ENCODE measurements at places on chromosomes 6 and 20.

DNA sequence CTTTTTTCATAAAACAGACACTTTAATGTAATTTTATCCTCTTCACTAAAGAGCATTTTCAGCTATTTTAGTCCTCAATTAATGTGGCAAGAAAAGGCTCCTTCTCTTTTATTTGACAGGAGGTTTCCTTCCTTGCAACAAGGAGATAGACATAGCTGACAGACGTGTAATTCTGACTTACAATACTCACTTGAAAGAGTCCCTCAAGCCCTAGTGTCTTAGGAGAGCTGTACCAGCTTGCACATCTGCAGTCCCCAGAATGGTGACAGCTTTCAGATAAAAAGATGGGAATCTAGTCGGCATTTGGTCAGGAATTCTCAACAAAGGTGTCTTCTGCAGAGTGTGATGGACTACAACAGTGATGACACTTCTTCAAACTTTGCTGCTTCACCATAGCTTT is 603.7 kb upstream of the PTCHD4 start:
- no peak for DNase-seq

GRCh38 chr6:127403636-127404035 is 55.6 kb downstream of the KIAA0408 start:
- DNase-seq: no peak

- no peak for DNase-seq
Measured at GRCh38 chr6:150720774-150721233, 121.1 kb downstream of the PLEKHG1 start.

DNA sequence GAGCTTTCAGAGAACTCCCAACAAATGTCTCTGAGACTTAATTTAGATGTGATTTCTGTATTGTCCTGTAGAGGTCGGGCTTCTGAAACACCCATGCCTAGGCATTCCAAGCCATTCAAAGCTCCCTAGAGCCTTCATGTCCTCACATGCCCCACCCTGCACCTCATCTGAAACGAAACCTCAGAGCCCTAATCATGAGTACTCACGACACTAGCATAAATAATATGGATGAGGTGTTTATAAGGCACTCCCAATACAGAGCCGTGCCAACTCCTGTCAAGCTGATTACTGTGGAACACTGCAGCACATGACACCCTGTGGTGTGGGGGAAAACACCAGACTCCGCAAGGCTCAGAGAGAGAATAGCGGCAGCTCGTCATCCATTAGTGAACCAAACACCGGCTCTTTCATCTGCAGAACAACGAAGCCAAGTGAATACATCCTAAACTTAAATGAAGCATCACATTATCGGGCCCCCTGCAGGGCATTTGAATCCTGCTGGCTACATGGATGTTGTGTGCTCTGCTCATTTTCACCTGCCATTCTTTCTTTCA is 83.8 kb downstream of the FNDC1 start:
- no peak for DNase-seq

- no peak for DNase-seq
Measured at GRCh38 chr6:157634546-157634945, 188.5 kb upstream of the SNX9 start.

DNA sequence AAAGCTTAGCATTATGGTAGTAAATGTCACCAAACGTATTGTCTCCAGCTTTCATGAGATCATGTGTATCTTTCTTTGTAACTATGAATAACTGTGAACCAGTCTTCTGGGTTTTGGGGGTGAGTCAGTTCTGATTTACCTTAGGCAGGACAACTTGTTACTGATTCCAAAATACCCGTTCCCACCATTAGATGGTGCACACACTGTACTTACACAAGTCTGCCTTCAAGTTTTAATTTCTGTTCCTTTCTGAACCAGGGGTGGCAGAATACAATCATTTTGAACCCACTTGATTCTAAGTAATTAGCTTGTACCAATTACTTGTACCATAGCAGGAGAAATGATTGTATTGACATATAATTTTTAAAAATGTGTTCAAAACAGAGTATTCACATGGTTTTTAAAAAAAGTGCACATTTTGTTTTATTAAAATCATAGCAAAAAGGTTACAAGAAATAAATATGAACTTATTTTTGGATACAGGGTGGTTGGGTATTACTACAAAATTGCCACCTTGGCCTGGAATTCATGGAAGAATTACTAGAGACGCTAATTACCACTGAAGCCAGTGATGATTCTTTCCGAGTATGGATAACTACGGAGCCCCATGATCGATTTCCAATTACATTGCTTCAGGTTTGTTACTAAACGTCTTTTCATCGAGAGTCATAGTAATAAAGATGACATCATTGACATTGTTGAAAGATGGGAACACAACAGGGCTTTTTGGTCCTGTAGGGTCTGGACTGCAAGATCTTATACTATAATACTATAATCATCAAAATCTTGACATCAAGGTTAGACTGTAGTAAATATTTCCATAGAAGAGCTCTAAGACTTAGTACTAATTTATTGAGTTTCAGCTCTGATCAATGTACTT is 75.2 kb upstream of the GLP1R start:
- peak; percentile 25 for DNase-seq

DNA sequence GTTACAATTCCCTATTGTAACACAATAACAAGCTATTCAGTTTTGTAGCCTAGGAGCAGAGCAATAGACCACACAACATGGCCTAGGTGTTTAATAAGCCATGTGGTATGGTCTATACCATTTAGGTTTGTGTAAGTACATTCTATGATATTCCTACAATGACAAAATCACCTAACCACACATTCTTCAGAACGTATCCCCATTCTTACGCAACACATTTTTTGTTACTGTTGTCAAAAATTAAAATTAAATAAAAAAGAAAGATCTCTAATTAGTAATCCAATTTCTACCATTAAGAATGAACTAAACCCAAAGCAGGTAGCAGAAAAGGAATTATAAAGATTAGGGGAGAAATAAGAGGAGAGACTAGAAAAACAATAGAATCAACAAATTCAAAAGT is 44.0 kb downstream of the RANBP9 start:
- DNase-seq: no peak

- DNase-seq: no peak
Measured at GRCh38 chr6:150711584-150712504, 112.2 kb downstream of the PLEKHG1 start.

GRCh38 chr6:154381548-154381947 is 24.9 kb upstream of the IPCEF1 start:
- DNase-seq: no peak

DNA sequence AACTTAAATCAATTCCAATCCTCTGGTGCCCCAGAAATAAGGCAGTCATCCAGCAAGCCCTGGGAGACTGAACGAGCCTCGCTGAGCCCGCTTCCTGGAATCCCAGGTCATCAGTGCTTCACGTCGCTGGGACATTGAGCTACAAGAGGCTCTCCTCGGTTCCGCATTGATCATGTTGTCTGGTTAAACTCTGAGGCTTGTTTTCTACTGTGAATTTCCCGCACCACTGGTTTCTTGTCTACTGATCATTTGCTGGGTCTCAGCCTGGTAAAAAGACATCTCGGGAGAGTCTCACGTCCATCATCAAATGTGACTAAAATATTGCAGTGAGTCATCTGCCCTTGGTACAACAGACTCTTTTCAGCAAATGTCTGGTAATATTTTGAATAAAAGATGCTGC is 569.2 kb downstream of the QKI start:
- no peak for DNase-seq

DNA sequence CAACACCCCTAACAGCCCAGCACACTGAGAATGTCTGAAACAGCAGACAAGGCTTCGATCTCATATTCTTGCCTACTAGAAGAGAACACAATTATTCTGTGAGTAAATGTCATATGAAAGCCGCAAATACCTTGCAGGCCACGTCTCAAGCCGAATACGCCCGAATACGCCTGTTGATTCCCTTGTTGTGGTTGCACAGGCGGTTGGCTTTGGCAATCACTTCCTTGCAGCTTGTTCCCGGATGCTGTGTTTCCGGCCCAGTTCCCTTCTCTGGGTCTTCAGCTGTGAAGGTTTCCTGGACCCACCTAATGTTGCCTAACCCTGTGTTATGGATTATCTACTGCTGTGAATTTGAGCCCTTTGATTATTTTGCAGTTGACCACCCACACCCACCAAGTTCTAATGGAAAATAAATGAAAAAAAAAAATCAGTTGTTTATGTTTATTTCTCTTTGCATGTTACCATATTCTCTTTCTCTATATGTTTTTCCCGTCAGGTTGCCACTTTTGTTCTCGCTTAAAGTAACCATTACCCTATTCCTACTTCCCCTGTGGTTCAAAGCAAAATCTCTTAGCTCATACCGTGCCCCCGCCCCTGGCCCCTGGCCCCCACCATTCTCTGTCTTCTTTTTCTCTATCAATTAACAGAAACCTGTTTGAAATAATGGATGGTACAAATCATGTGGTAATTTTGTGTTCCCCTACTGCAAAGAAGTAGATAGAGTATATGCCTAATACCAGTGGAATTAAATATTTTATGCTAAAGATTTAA is 172.4 kb downstream of the ADGB start:
- no peak for DNase-seq

- DNase-seq: no peak
Measured at GRCh38 chr6:43707269-43707668, 19.7 kb upstream of the MRPS18A start.

DNA sequence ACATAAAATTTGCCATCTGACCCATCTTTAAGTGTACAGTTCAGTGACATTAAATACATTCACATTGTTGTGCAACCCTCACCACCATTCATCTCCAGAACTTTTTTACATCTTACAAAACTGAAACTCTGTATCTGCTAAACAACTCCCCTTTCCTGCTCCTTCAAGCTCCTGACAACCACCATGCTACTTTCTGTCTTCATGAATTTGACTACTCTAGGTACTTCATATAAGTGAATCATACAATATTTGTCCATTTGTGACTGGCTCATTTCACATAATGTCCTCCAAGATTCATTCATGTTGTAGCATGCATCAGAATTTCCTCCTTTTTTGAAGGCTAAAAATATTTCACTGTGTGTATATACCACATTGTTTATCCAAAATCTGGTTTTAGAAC is 86.9 kb upstream of the SMLR1 start:
- no peak for DNase-seq

DNA sequence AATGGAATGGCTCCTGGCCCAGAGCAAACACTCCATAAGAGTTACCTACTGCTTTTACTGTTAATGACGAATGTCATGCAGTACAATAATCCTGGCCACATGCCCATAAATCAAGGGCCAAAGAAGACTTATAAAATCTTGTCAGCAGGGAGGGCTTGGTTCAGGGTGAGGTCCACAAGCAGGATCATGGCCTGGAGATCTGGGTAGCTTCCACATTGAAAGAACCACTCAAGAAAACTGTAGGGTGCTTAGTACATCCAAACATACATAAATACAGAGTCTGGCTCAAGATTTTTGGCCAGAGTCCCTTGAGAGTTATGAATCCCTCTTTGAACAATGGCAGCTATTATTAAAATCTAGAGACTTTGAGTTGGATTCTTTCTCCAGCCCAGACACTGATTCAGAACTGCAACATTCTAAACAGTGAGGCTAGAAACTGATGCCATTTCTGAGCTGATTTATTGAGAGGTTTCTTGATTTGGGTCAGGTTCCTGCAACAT is 188.7 kb downstream of the CDC5L start:
- no peak for DNase-seq

DNA sequence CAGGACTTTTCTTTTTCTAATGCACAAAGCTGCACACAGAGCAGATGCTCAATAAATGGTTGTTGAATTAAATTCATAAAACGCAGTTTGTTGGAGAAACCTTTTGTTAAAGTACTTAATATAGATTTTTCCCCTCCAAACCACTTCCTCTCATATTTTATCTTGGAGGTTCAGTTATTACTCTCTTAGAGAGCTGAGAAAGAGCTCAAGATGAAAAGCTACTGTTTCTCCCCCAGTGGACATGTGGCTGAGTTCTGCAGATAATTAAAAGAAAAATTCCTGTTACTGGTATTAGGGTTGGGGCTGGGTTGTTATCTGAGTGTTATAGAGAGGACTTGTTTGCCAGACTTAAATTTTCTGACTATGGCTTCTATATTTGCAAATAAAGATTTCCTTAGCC is 294.0 kb downstream of the TBC1D7 start:
- no peak for DNase-seq

DNA sequence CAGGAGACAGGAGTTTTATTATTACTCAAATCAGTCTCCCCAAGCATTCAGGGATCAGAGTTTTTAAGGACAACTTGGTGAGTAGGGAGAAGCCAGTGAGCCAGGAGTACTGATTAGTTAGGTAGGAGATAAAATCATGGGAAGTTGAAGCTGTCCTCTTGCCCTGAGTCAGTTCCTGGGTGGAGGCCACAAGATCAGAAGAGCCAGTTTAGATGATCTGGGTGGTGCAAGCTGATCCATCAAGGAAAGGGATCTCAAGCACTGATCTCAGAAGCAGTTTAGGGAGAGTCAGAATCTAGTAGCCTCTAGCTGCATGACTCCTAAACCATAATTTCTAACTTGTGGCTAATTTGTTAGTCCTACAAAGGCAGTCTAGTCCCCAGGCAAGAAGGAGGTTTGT is 706.5 kb upstream of the MAP3K7 start:
- no peak for DNase-seq

GRCh38 chr20:1291191-1291741 is 25.2 kb downstream of the SNPH start:
- no peak for DNase-seq

DNA sequence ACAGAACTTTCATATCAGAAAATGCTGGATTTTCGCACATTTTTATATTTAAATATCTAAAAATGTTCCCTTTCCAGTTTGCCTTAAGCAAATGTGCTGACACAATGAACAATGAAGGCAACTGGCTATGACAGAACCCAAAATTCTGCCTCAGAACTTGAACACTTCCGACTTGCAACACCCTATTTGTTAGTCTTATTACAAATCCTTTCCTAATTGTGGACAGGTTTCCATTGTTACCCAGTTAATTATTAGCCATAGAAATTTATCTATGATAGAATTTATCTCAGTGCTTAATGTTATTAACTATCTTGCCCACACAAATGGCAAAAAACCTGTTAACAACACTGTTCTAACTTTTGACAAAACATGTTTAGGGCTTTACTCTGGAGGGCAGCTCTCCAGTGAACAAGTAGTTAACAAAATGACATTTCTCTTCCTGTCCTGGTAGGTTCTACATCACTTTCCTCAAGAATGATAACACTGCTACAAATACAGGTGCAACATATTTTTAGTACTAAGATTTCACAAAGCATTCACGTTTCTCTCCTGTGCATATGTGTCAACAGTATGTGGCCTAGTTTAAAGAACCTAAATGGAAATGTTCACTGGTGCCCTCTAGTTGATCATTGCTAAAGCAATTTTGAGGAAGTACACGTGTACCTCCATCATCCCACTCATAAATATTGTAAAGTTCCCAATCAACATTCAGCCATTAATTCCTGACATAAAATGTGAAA is 58.4 kb downstream of the HIVEP2 start:
- DNase-seq: no peak

GRCh38 chr20:48620154-48620506 is 207.7 kb downstream of the PREX1 start:
- DNase-seq: no peak
